RWPE2 (cell line): ENCODE measurements at places on chromosomes 6 and 20.

GRCh38 chr20:891706-892080, 24.4 kb downstream of the ANGPT4 start:
- DNase-seq: no peak

GRCh38 chr6:31170987-31171671, 647 bp upstream of the POU5F1 start:
- no peak for DNase-seq

- DNase-seq: no peak
These were observed 27.9 kb upstream of the PLCB4 start for GRCh38 chr20:9040863-9041524.

DNA sequence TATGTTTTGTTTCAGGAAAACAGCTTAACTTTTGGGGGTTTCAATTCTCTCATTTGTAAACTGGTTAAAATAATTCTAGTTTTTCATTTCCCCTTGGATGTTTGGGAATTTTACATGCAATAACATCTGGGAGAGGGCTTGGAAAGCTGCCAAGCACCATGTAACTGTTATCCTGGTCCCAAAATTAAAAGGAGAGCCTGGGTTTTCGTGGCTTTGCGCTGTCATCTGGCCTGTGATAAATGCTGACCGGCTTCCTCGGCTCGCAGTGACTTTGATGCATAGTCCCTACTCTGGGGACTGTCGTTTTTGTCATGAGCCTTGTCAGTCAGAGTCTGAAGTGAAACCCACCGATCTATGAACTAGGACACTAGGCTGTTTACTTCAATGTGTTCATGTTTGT, 12.2 kb downstream of the SLC35F1 start:
- no peak for DNase-seq

DNA sequence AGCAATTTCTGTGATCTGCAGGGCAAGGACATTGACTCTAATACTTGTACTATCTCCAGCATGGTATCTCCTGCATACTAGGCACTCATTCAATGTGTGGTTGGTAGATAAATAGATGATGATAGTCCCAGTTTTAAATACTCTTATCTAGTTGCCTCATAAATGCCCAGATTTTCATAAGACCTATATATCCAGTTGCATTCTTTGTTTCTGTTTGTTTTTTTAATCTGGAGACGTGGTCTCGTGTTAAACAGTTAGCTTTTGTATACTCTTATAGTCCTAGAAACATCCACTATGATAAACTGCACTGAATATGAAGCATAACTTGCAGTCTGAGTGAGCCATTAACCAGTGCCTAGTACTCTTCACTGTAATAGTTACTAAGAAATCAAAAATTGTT, 35.5 kb upstream of the SUMO4 start:
- DNase-seq: no peak

GRCh38 chr6:104431096-104431495, 428.6 kb downstream of the HACE1 start:
- DNase-seq: no peak

- DNase-seq: peak; percentile 94
These were observed 50.9 kb upstream of the EZR start for GRCh38 chr6:158869826-158870648.

GRCh38 chr6:89782222-89782621, 37.4 kb downstream of the MDN1 start:
- no peak for DNase-seq

GRCh38 chr20:33667245-33667675, 517 bp downstream of the ACTL10 start:
- DNase-seq: no peak

DNA sequence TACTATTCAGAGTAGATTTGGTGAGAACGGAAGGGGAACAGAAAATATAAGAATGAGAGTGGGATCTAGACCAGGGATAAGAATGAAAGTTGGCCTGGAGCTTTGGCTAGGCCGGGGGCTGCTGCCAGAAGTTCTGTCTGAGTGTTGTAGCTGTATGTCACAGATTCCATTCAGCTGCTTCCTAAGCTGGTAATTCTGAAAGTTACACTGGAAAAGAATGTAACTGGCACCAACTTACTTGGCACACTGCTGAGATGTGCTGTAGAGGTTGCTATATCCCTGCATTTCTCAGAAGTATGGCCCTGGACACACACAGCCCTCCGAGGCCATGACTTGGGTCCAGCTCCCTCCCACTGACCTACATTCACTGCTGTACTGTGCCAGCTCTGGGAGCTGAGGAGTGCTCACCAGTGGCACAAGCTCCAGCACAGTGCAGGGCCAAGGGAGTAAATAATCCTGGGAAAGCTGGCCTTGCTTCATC, 25.8 kb upstream of the TMEM217 start:
- no peak for DNase-seq

GRCh38 chr6:38110481-38110971, 291.0 kb downstream of the ZFAND3 start:
- no peak for DNase-seq

GRCh38 chr6:140319209-140319608, 944.8 kb upstream of the CITED2 start:
- DNase-seq: no peak
